Stimulated activated CD4-positive, alpha-beta T cell treated with anti-CD3 and anti-CD28 coated beads, Interleukin-4, amount 100 ng/mL, for 48 hours (primary cell): ENCODE measurements at places on chromosomes 16 and 17.

DNA sequence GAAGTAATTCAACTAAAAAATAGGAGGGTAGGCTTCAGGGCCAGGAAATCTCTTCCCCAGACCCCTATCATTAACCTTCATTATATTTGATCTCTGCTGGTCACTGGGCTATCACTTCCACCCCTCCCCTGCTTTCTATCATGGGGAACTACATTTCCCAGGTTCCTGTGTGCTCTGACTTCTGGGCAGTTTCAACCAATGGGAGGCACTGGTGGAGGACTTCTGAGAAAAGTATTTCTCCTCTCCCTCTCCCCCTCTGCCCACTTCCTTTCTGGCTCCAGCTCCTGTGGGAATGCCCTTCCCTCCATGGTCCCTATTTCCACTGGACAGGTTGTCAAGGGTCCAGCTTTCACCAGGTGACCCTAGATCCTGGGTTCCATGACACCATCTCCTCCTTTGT, 364.4 kb downstream of the C16orf95 start:
- DNase-seq, result no peak

- DNase-seq, result no peak
Measured at GRCh38 chr16:22070361-22071330, 21.7 kb upstream of the VWA3A start.

DNA sequence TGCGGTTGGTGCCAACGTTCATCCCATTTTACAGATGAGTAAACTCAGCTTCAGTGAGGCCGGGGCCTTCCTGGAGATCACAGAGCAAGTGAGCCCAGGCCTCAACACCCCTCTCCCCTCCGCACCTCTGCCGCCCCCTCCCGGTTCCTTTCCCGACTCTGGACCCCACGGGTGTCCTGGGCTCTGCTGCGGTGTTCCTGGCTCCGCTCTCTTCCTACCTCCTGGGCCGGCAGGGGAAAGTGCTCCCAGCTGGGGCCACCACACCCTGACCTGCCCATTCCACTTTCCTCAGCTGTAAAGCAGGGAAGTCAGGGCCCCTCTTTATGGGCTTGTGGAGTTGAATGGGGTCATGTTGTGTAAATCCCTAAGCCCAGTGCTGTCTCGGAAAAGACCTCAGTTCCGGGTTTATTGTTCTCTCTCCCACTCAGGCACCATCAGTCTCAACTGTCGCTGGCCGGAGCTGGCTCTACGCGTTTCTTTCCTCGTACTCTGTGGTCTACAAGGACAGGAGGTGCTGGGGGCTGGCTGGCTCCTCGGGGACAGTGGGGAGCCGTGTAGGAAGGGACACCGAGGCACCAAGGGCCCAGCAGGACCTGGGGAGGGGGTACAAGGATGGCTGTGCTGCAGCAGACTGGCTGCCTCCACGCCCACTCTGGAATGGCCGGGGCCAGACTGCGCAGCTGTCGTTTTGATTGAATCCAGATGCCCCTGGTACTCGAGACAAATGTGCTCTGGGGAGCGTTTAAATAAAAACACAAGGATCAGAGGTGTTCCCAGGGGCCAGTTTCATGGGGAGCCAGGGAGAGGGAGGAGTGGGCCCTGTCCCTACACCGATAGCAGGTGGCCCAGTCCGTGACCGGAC, 21.7 kb upstream of the ACSF3 start:
- no peak for DNase-seq

- no peak for DNase-seq
Measured at GRCh38 chr17:63250830-63251229, 195.3 kb downstream of the CYB561 start.

DNA sequence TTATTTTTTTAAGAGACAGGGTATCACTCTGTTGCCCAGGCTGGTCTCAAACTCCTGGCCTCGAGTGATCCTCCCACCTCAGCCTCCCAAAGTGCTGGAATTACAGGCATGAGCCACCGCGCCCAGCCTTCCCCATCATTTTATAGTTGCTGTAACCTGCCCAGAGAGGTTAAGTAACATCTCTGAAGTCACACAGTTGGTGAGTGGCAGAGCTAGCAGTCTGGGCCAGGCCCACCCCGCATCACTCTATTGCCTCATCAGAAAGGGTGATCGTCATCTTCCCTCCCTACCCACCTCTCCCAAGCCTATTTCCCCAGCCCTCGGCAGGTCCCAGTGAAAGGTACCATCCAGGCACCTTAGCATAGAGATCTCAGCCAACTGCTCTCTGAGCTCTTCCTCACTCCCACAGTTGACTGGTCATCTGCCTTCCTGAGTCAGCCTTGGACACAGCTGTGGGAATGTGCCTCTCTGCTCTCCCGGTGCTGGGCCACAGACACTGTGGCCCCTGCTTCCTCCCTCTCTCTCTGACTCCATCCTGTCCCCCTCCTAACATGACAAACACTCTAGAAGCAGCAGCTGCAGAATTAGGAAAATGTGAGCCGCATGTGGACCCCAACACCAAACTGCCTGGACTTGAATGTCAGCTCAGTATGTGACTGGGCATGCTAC, 57.1 kb downstream of the SCNN1B start:
- no peak for DNase-seq

- no peak for DNase-seq
Measured at GRCh38 chr16:5019775-5020174, 14.0 kb downstream of the NAGPA start.

GRCh38 chr17:47735536-47736011, 2.5 kb downstream of the TBX21 start:
- no peak for DNase-seq

DNA sequence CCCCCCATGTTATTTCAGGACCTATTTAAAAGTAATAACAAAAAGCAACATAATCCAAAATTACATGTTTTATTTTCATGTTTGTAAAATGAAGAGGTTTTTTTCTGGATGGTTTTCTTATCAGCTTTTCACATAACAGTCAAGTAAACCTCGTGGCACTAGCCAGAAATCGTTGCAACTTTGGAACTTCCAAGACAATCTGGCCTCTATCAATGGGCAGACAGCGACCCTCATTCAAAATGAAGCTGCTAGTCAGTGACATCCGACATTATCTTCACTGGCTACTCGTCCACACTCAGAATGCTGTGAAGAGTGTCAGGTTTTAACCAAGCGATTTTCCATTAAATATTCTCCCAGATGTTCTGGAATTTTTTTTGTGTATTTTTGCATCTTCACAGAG, 22.7 kb downstream of the ZNF652 start:
- no peak for DNase-seq

DNA sequence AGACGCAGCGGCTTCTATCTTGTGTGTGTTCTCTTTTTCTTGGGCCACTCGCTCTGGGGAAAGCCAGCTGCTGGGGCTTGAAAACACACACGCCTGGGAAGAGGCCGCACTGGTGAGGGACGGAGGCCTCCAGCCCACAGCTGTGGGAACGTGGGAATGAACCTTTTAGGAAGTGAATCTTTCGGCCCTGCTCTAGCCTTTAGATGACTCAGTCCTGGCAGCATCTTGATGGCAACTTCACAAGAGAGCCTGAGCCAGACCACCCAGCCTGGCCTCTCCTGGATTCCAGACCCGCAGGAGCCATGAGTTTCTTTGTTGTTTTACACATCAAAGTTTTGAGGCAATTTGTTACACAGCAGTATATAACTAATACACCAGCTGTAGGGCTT, 2.2 kb upstream of the PDPK1 start:
- no peak for DNase-seq

- no peak for DNase-seq
Measured at GRCh38 chr17:22470411-22471175, 778.3 kb downstream of the KCNJ18 start.

- DNase-seq, result no peak
Measured at GRCh38 chr17:41697122-41697962, 8.7 kb downstream of the EIF1 start.

- no peak for DNase-seq
Measured at GRCh38 chr17:4617590-4618351, 23.7 kb downstream of the ALOX15 start.

DNA sequence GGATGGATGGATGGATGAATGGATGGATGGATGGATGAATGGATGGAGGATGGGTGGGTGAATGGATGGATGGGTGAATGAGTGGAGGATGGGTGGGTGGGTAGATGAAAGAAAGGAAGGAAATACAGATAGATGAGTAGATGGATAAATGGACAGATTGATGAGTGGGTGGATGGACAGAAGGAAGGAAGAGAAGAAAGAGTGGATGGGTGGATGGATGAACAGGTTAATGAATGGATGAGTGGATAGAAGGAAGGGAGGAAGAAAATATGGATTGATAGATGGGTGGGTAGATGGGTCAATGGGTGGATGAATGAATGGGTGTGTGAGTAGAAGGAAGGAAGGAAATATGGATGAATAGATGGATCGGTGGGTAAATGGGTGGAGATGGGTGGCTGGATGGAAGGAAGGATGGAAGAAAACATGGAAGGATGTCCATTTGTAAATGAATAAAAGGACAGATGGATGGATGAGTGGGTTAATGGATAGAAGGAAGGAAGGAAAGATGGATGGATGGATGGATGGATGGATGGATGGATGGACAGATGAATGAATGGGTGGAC, 97.3 kb upstream of the TNRC6C start:
- DNase-seq, result no peak

DNA sequence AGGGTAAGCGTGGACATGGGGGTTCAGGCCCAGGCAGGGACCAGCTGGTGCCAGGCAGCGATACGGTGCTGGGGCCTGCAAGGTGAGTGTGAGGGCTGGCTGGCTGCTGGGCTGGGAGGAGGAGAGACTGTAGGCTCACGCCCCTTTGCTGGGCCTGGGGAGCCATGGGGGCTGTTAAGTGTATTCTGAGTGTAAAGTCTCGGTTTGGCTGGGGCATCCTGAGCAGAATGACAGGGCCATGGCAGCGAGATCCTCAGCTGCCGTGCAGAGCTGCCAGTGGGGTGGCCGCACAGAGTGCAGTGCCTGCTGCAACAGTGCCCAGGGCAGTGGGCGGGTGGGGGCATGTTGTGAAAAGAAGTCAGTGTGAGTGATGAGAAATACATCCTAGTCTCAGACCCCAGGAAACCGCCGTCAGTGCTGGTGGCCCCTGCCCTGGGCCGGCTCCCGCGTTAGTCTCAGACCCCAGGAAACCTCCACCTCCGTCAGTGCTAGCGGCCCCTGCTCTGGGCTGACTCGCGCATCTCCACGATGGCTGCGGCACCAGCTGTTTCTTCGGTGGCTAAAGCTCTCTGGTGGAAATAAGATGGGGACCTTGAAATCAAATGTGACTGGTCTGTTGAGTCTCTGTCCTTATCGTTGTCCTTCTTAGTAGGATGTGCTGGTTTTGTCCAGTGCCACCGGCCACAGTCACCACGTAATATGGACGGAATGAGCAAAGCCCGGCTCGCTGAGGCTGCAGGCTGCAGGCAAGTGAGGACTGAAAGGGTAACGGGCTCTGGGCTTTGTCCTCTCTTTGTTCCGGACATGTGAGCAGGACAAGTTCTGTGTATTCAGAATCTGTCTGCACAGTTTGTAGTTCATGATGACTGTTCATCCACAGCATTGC, 22.9 kb downstream of the ACSF3 start:
- no peak for DNase-seq

DNA sequence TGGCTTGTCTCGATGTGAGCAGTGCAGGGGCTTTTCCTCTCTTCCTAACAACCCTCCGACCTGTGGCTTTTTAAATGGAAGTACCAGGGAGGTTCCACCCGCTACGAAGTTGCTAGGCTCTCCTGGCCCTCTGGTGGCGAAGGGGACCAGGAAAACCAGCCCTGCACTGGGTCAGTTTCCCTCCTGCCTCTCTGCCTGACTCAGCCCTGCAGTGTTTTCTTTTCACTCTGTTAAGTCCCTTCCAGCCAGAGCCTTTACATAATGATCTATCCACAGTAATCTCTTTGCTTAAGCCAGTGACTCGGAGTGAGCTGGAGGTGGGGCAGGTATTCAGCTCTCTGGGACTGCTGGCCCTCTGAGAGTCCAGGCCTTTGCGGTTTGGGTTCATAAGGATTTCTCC, 331.3 kb upstream of the EEF2KMT start:
- no peak for DNase-seq

DNA sequence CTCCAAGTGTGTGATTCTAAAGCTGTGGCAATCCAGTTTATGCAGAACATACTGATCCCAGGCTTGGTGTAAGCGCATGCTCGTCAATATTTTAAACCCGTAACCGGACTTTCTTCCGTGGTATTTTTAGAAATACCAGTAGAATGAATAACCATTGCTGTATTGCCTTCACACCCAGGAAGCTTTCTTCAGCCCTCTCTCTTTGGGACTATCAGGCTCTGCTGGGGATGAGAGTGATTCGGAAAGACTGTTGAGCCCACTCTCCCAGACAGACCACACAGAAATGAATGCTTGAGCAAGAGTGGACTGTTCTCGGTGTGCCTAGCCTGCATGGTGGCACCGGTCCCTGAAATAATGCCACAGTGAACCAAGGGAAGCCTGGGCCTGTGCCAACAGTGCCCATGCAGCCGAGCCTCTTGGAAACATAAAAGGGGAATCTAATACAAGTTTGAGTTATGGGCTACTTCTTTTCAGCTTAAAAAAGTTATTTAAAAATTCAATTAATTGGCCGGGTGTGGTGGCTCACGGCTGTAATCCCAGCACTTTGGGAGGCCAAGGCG, 89.9 kb upstream of the ELAC2 start:
- DNase-seq, result no peak

DNA sequence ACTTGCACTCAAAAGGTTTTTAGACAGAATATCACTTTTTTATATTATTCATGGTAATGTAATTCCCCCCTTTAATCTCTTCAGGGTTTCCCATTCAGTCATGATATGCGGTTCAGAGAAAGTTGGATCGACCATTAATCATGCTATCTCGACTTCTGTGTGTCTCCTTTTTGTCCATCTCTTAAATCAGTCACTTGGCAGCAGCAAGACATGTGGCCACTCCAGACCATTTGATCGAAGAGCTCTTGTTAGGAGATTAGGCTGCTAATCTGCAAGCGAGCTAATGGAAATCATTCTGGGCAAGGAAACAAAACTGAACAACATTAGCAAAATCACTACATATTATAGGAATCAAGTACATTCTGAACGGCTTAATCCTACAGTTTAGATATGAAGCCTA, 449.9 kb downstream of the WWOX start:
- no peak for DNase-seq
